Activated T-helper 9 cell treated with anti-CD3 and anti-CD28 coated beads, Interleukin-2, amount 50 U/mL, for 16 hours (primary cell): ENCODE measurements at places on chromosomes 5 and 9.

- no peak for DNase-seq
Observed at GRCh38 chr9:113570106-113570505, 106.6 kb downstream of the RGS3 start.

- DNase-seq = no peak
Observed at GRCh38 chr9:99173570-99174504, 47.9 kb downstream of the ALG2 start.

- no peak for DNase-seq
Observed at GRCh38 chr5:31995714-31996113, 178.4 kb downstream of the GOLPH3 start.

GRCh38 chr5:438481-438981 is 4.4 kb upstream of the EXOC3 start:
- no peak for DNase-seq

DNA sequence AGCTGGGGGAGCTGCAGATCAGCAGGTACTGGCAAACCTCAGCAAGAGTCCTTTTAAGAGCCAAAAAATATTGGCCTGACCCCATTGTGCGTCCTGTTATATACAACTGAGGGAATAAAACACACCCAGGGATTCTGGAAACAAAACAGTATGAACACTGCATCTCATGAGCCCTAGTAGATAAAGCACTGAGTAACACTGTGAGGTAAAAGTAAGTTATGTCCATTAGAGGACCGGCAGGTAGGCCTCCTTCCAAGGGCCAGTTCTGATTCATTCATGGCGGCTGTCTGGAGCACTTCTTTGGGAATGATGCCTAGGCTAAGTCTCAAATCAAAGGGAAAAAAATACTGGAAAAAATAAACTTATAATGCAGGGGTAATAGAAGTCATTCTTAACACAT is 64.9 kb downstream of the PDE4D start:
- no peak for DNase-seq

DNA sequence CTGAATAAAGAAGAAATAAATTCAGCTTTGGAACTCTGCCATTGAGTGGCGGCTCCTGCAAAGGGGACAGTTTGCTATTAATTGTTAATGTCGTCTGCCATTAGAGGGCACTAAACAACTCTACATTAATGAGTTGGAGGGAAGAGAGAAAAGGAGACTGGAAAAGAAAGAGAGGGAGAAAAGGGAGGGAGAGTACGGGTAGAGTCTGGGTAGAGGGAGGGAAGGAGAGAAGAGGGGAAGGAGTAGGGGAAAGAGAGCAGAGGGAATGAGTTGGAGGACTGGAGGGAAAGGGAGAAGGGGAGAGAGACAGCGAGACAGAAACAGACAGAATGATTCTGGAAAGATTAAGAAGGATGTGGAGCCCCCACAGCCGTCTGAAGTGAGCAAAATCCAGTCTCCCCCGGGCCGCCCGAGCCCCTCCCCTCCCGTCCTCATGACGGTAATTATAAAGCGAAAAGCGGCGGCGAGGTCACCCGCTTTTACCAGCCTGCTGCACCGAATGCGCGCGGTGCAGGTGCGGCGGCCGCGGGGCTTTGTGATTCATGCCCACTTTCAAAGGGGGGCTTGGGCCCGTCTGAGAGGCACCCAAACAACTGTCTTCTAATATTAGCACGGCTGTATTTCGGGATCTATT is 1.9 kb upstream of the FST start:
- DNase-seq = no peak

GRCh38 chr5:148791696-148792095 is 34.7 kb upstream of the ADRB2 start:
- no peak for DNase-seq

DNA sequence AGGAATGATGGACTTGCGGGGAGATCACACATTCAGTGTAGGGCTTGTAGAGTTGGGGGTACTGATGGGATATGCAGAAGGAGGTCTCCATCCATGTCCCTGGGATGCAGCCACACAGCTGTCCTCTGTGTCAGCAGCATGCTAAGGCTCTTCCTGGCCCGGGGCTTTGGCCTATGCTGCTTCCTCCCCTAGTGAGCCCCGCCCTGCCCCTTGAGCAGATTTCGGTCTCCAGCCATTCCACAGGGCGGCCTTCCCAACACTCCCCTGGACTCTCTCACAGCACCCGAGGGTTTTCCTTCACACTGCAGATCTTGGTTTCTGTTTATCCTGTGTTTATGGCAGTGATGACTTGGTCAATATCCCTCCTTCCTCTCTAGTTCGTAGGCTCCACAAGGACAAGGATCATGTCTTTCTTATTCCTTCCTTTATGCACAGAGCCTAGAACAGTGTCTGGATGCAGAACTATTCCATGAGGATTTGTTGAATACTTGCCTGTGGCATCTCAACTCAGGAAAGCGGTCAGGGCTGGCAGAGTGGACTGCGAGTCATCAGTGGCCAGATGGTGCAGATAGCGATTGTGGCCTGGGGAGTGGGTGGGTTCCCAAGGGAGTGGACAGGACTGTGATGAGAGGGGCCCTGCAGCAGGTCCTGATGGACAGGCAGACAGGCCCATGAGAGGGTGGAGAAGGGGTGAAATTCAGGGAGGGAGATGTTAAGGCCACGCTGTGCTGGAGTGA is 114.2 kb downstream of the RGS3 start:
- no peak for DNase-seq

GRCh38 chr5:54757541-54757940 is 227.9 kb downstream of the ESM1 start:
- DNase-seq = no peak

- no peak for DNase-seq
Observed at GRCh38 chr5:95759634-95760033, 28.5 kb downstream of the RHOBTB3 start.

DNA sequence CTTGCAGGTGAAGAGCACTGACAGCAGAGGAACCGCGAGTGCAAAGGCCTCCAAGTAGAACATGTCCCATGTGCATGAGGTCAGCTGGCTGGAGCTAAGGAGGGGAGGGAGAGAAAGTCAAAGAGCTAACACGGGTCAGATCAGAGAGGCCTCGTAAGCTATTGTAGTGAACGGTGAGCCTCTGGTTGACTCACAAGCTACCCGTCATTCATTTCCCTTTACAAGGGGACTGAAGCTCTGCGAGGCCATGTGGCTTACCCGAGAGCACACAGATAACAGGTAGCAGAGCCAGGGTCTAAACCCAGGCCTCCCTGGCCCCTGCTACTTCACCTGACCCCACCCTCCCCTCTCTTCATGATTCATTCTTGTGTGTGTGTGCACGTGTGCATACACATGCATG is 152.7 kb upstream of the ADRA1B start:
- DNase-seq = no peak

DNA sequence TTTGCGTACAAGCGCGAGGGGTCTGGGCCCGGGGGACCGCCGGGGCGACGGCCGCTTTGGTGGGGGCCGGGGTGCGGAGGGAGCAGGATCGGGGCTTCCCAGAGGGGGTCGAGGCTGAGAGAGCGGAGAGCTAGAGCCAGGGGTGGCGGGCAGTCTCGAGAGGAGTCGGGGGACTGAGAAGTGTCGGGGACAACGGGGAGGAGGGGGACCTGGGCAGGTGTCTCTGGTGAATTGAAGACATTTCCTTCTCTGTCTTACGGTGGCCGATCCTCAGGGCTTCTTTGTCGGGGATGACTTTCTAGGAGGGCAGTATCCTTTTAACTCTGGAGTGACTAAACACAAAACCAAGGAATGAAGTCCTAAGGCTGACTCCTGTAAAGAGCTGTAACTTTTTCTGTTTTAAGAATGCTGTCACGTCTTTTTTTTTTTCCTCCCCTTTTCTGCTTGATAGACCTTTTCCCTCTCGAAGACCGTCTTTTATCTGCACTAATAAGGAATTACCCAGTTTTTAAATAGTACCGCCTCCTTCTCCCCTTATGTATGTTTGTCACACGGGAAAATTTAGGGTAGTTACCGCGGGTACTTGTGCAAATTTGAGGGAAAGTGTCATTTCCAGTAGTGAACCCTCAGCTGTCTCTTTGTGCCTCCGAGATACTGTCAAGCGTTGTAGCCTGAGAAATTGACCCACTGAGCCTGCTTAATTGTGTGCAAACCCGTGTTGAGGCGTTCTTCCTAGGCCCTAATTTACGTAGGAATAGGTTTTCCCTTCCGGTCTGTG is 822 bp downstream of the DENND4C start:
- DNase-seq = no peak
